T-helper 9 cell (primary cell): ENCODE measurements at places on chromosomes 2 and 18.

DNA sequence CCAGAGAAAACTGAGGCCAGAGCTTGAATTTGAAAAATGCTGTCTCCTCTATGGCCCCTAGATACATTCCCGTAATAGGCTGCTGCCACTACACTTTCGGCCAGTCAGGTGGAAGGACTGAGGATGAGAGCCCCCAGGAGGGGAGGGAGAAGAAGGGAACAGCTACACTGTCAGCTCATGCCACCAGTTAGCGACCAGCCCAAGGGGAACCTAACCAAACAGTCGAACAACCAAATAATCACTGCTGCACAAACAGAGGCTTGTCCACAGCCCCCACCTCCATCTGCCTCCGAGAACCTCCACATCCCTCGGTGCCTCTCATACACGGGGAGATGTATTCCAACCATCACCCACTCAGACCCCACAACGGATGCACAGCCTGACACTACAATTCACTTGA lies 7.3 kb downstream of the ZNF516 start:
- no peak for DNase-seq

DNA sequence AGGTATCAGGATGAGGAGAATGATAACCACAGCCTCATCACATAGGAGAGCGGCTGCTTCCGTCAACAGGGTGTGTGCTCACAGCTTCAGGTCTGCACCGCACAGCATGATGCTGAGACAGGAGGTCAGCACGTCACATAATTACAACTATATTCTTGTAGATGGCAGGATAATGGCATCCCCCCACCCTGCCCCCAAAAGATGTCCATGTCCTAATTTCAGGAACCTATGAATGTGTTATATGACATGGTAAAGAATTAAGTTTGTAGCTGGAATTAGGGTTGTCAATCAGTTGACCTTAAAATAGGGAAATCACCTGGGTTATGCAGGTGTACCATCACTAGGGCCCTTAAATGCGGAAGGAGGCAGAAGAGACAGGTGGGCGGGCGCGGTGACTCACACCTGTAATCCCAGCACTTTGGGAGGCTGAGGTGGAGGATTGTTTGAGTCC lies 73.9 kb downstream of the ARL4C start:
- peak; percentile 56 for DNase-seq

DNA sequence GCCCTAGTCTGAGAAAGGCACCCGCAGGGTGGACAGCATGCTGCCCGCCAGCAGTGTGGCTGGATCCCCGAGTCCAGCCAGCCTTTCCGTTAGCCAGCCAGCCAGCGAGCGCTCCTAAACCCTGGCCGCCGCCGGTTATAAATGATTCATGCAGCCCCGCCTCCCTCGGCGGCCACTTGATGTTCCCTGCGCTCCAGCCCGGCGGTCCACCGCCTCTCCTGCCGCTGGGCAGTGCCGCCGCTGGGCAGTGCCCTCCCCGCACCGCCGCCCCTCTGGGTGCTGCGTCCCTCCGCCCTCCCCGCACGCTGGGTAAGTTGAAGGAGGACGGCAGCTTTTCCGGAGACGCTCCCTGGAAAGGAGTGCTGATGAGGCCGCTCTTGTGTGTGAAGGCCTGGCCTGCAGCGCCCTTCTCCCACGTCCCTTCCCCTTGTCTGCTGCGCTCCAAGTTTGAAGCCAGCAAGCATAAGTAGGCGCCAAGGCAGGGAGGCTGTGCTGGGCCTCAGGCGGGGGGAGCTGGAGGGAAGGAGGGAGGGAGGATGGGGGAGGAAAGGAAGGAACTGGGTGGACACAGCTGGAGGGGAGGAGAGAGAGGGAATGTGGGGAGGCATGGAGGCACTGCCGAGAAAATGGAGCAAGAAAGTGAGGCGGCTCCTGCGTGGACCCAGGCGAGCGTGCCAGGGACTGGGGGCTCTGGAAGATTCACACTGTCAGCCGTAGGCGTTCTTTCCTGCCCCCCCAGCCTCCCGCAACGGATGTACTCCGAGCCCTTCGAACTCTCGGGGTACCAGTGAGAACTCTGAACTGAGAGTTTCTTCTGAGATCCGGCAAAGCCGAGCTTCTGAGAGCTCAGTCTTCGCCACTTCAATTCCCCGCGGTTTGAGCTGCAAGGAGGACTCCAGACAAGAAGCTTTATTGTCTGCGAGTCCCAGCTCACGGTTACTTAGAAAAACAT lies 131.9 kb downstream of the GLI2 start:
- no peak for DNase-seq

GRCh38 chr2:129757366-129757914 lies 222.0 kb upstream of the RAB6C start:
- DNase-seq: no peak

GRCh38 chr2:26327291-26328272 lies 18.4 kb upstream of the SELENOI start:
- no peak for DNase-seq

DNA sequence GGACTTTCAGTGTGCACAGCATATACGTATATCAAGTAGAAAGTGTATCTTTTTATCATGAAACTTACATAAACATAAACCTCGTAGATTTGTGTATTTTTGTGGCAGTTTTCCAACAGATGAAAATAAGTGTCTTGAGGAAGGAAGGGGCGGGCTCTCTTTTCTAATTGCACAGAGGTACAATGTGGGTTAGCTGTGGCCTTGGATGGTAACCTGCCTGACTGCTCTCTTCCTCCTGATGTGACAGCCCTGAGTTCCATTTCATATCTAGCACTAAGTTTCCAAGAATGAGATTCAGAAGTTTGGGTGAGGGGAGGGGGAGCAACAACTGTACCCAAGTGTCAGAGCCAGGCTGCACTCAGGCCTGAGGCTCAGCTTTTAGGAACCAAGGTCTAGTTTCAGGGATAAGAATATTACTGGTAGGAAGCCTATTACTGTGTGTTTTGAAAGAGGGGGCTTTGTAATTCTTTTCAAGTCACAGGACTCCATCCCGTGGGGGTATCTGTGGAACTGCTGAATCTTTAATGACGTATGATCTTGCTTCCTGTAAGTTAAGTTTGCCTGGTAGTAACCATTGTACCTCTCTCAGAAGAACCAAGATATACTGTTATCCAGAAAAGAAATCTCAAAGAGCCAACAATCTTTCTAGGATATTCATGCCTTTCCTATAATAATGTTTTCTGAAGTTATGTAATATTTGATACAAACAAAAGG lies 483.7 kb downstream of the PTPRM start:
- no peak for DNase-seq

DNA sequence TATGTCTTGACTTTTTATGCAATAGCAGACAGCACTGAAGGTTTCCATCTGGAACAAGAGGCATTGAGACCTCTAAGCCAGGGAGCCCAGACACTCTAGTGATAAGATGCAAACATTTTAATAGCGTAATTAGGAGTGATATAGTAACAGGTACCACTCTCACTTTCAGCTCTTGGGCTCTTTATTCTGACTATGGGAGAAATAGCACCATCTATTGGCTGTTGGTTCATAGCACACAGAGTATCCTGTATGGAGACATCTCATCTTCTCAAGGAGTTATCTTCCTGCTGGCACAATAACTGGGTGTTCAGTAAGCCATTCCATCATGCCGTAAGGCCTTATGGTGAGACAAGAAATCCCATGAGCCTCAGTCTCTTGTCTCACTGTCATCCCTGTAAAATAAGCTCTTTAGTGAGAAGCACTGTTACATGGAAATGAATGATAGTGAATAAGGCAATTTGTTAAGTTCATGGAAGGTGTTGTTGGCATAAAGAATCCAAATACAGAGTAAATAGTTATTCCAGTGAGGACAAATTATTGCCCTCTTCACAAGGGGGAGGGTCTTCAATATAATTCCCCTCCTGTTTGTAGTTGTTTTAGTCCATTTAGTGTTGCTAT lies 48.3 kb downstream of the THUMPD2 start:
- DNase-seq: no peak

GRCh38 chr2:220789961-220790360 lies 782.1 kb downstream of the EPHA4 start:
- no peak for DNase-seq

DNA sequence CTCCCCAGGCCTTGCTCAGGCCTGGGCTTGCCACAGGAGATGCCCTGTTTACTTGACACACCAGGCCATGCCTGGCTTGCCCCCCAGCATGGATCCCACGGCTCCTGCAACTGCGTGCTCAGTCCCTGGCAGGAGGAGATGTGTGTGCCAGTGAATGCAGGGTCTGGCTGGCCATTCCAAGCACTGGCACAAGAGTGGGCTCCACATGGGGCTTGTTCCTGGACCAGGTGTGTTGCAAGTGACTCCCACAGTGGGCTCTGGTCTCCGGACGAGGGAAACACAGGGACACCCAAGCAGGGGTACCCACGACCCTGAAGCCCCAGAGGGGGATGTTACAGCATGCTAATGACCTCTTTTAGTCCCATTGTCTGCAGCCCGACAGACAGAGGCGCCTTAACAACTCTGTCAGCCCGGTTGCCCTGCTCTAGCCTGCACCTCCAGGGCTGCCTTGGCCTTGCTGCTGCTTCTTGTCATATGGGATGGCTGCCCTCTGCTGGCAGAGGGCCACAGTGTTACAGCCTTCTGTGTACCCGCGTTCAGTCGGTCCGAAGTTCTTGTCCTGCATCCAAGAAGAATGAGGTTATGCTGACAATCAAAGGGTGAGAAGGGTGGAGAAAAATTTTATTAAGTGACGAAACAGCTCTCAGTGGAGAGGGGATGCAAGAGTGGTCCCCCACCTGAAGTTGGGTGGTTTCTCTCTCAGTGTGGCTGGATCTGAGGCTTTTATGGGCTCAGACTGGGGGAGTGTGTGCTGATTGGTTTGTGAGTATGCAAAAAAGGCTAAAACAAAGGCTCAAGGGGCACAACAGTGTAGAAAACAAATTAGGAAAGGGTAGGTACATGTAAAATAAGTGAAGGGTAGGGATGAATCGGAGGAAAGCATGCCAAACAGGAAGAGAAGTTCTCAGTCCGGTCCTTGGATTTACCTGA lies 180.4 kb downstream of the MBD5 start:
- DNase-seq: peak; percentile 6

DNA sequence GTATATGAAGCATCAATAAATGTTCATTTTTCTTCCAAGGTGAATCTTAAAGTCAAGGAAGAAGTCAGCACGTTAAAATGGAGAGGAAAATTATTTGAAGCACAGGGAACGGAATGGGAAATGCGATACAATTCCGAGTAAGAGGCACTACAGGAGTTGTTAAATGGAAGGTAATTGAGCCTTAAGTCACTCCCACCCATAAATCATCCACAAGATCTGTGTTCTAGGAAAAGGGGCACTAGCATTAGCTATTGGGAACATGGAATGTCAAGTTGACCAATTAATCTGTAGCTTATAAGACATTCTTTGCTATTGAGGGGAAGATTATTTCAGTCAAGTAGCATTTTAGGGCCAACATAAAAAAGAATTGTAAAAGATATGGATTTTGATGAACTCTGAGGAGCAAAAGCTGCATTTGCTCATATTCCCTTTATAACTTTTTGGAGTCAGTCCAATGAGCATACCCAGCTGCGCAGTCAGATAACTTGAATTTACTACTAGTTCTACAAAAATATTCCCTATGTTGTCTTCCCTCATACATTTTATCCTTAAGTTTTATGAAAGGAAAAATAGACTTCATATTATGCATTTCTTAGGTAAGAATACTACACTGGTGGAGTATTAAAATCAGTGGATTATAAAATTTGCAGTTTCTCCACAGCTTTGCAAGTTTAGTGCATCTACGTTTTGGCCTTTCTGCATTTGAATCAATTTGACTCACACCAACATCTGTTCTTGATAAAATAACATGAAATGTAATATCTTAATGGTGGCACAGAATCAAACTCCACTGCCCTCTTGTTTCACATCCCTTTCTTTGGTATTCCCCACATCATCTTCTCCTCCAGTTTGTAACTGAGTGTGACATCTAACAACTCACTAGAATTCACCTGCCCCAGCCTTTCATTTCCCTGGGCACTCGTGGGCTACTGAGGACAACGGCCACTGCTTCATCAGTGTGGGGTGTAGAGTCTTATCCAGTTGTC lies 95.6 kb downstream of the SP3 start:
- no peak for DNase-seq

DNA sequence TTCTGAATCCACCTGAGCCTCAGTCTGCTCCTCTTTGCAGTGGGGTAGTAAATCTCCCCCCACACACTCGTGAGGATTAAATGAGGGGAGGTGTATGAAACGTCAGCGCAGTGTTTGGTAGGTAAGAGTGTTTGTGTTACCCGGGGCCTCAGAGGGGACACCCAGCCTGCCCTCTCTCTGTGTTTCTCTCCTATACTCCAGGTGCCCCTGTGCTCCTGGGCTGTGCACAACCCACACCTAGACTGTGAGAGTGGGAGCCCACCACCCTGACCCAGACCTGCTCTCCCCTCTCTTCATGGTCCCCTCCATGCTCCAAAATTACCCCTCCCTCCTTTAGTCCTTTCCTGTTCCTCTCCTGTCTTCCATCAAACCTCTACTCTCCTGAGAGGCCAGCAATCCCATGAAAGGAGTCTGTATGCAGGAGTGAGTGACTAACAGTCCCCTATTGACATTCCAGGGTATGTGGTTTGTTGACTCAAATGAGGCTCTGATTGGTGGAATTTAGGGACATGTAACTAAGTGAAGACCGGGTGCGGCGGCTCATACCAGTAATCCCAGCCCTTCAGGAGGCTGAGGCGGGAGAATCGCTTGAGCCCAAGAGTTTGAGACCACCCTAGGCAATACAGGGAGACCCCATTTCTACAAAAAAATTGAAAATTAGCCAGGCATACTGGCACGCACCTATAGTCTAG lies 10.4 kb downstream of the CIB4 start:
- DNase-seq: no peak

- DNase-seq: no peak
Observed at GRCh38 chr2:41985573-41986095, 62.2 kb upstream of the PKDCC start.

DNA sequence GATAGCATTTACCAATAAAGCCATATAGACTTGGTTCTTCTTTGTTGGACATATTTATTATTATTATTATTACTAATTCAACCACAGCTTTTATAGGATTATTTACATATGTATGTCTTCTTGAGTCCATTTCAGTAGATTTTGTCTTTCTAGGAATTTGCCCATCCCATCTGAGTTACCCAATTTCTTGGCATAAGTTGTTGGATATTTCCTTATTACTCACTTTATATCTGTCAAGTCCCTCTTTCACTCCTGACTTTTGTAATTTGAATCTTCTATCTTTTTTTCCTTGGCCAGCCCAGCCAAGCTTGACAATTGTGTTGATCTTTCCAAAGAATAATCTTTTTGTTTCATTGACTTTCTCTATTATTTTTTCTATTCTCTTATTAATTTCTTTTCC lies 543.7 kb downstream of the SUCLG1 start:
- no peak for DNase-seq

DNA sequence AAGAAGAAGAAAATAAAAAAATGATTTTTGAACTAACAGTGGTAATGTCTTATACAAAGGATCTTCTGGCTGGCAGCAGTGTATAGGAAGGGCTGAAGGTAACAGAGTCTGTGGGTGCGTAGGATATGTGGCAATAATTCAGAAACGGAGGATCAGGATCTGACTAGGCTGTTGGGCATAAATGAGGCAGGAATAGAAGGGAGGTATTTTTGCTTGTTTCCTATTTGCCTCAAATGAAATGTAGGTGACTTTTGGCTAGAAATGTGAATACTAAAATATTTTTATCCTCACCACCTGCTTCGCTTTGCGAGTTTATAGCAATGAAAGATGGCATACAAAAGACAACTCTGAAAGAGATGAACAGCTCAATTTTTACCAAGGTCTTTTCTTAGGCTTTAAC lies 1086.1 kb upstream of the CELF4 start:
- no peak for DNase-seq
